ENCODE measurements at places on chromosomes 16 and 17.

DNA sequence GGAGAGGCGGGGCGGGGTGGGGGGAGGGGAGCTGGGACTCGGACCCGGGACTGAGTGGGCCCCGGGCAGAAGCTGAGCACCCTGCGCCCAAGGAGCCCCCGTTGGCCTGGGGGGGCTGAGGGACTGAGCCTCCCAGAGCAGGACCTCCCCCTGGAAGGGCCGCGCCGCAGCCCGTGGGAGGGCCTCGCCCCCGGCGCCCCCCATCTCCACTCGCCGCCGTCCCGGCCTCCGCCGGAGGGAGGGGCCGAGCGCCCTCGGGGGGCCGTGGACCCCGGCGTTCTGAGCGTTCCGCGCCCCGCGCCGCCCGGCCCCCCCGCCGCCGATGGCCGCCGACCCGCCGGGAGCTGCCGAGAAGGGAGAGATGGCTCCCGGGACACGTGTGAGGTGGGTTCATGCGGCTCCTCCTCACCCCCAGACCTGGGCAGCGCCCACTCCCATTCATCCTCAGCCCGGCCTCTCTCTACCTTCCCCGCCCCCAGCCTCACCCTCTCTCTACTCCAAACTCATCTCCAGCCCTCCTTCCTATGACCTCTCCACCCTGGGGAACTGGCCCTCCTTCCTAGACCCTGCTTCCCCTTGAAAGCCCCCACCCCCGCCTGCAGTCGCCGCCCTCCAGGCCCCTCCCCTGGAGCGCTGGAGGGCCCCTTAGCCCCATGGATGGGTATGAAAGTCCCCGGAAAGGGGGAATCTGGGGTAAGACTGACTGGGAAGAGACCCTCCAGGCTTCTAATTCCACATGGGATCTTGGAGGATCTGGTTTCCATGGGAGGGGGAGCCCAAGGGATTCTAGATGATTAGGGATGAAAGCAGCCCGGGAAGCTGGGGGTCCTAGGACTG, 922 bp downstream of the FBXL19 start:
- H3K36me3 ChIP-seq = no peaks in the 10 kb centered on the region
- peak; percentile 36 for DNase-seq
- H3K27me3 ChIP-seq = no peaks in the 10 kb centered on the region
- peak overlapping the region; percentile 65 for H3K4me3 ChIP-seq
- H3K4me1 ChIP-seq = peaks cover 8% of the 10 kb centered on the region
- peak overlapping the region; percentile 71 for H3K27ac ChIP-seq

DNA sequence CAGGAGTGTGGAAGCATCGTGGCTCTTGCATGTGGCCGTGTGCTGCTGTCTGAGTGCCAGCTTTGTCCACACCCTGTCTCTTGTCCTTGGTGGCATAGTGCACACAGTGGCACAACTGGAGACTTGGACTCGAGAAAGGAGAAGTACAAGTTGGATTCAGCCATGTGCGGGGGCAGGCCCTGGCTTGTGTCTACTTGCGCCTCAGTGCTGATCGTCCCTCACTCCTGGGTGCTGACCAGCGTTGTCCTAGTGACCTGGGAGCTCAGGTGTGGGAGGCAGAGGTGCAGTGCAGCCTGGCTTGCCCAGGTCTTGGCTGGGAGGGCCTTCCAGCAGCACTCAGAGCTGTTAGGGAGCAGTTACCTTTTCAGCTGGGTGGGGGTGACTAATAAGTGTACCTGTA, 20.6 kb downstream of the MPRIP start:
- H3K27me3 ChIP-seq = no peaks in the 10 kb centered on the region
- peak overlapping the region; percentile 26 for H3K27ac ChIP-seq
- peaks cover 75% of the 10 kb centered on the region for H3K4me1 ChIP-seq
- DNase-seq = peak; percentile 60

- no peak overlapping the region for H3K27ac ChIP-seq
- H3K4me1 ChIP-seq = peaks cover 45% of the 10 kb centered on the region
- H3K27me3 ChIP-seq = no peaks in the 10 kb centered on the region
- H3K36me3 ChIP-seq = no peaks in the 10 kb centered on the region
- no peak overlapping the region for H3K4me3 ChIP-seq
Observed at GRCh38 chr16:56198006-56198754, 6.9 kb downstream of the GNAO1 start.

- H3K27me3 ChIP-seq = no peaks in the 10 kb centered on the region
- no peak overlapping the region for H3K27ac ChIP-seq
- H3K36me3 ChIP-seq = no peaks in the 10 kb centered on the region
- DNase-seq = no peak
- no peak overlapping the region for H3K4me3 ChIP-seq
Observed at GRCh38 chr16:28597692-28598261, 927 bp upstream of the SULT1A2 start.

GRCh38 chr16:80231121-80231520, 309.7 kb upstream of the DYNLRB2 start:
- H3K27ac ChIP-seq = no peak overlapping the region
- H3K4me1 ChIP-seq = peaks cover 4% of the 10 kb centered on the region
- no peaks in the 10 kb centered on the region for H3K36me3 ChIP-seq
- no peak overlapping the region for H3K4me3 ChIP-seq

Measured in heart left ventricle (tissue), 16 donors.